Activated effector memory CD4-positive, alpha-beta T cell treated with Interleukin-2 at 50 U/mL for 16 hours (primary cell): ENCODE measurements at places on chromosomes 16 and 17.

GRCh38 chr17:19250421-19251173 lies 13.4 kb downstream of the EPN2 start:
- no peak for DNase-seq

- DNase-seq, result no peak
Measured at GRCh38 chr17:39674702-39675389, 6.6 kb downstream of the PNMT start.

DNA sequence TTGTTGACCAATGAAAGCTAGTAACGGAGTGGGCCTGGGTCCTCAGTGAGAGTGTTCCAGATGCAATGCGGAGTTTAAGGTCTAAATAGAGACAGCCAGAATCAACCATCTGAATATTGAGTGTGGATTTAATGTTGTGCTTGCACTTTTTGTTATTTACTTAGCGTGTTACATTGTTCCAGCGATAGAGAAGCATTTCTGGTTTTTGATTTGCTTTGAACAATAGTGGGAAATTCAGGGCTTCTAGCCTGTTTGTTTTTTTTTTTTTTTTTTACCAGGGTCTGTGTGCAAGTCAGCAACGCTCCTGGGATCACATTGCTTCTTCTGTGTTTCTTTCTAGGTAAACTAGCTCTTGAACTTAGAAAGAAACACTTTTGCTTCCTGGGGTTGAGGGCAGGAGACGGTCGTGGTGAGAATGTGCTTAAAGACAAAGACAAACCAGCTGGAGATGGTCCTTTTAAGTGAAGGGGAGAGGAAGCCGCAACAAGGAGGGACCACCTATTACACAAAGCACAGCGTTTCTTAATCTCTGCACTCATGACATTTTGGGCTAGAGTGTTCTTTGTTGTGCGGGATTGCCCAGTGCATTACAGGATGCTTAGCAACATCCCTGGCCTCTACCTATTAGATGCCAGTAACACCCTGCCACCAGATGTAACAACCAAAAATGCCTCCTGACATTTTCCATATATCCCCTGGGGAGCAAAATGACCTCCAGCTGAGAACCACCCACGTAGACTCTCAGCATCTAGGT lies 119.2 kb downstream of the MAP2K6 start:
- no peak for DNase-seq

GRCh38 chr17:16435925-16436886 lies 20.8 kb downstream of the TRPV2 start:
- no peak for DNase-seq

GRCh38 chr16:53142823-53143568 lies 88.2 kb downstream of the CHD9 start:
- no peak for DNase-seq

- DNase-seq, result no peak
Measured at GRCh38 chr16:57427824-57428223, 19.4 kb downstream of the CIAPIN1 start.

- DNase-seq, result no peak
Measured at GRCh38 chr17:41621916-41622315, 2.5 kb downstream of the KRT17 start.

DNA sequence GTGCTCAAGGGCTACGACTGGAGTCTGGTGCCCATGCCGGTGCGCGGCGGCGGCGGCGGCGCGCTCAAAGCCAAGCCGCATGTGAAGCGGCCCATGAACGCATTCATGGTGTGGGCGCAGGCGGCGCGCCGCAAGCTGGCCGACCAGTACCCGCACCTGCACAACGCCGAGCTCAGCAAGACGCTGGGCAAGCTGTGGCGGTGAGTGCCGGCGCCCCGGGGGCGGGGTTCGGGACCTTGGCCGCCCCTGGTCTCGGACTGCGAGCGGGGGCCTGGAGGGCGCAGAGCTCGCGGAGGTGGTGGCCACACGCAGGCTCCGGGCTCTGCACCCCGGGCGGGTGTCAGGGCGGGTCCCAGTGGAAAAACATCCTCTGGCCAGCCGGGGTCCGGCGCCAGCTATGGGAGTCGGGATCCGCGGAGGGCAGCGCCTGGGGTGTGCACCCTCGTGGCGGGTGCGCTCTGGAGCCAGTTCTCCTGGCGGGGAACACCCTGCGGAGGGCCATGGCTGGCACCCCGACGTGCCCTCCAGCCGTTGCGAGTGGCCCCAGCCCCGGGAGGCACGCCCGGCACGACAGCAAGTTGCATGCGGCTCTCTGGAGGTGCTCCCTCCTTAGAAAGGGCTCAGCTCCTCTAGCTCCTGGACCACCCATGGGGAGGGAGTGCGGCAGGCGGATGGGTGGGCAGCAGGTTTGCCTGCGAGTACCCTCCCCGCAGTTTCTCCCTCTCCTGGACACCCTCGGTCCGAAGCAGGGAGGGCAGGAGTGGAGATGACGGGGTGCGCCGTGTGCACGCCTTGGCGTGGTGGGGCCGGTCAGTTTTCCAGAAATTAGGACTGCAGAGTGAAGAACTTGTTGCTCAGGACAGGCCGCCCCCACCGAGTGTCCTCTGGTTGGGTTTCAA lies 824 bp downstream of the SOX8 start:
- no peak for DNase-seq

DNA sequence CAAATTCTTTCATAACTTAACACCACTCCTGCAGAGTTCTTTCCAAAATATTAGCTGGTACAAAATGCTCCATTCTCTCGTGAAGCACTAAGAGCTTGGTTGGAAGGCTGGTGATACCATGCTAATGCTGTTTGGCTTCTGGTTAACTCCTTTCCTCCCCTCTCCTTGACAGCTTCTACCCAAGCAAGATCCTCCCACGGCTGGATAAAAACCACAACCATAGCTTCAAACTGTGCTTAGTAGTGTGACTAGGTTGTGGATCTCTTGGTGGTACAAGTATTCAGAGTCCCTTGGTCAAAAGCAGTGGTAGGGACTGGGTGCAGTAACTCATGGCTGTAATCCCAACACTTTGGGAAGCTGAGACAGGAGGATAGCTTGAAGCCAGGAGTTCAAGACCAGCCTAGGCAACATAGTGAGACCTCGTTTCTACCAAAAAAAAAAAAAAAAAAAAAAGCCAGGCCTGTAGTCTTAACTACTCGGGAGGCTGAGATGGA lies 2.3 kb downstream of the PHAF1 start:
- DNase-seq, result no peak

DNA sequence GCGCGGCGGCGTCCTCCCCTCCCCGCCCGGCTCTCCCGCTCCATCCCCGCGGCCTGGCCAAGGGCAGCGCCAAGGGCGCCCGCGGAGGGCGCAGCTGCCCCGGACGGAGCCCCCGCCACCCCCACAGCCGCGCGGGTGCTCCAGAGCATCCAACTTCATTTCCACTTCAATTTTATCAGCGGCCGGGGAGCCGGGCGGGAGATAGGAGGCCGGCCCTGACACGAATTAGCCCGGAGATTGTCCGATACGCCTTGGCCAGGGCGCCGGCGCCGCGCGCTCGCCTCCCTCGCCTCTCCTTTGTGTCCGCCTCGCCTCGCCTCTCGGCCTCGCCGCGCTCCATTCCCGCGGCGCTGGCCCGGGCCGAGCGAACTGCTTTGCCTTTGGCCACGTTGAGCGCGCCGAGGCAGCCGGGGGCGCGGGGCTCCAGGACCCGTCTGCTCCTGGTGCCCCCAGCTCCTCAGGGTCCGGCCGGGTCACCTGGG lies 129.1 kb upstream of the LHX1 start:
- no peak for DNase-seq

DNA sequence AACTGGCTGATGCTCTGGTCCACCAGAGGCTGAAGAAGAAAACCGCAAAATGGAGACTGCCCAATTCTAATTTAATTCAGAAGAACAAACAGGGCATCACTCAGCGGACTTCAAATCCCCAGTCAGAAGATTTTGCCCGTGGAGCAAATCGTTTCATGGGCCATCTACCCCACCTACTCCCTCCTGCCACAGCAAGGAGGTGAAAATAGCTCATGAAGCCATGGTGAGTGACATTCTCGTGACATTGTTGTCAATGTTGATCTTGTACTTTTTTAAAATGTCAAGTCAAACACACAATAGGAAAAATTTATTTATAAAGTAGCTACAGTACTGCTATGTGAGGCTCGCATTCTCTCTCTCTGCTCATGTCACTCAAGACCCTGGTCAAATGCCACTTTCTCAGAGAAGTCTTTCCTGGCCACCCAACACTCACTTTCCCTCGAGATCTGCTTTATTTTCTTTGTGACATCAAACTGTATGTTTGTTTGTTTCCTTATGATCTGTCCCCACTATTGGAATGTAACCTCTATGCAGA lies 31.3 kb upstream of the SOX9 start:
- DNase-seq, result no peak

DNA sequence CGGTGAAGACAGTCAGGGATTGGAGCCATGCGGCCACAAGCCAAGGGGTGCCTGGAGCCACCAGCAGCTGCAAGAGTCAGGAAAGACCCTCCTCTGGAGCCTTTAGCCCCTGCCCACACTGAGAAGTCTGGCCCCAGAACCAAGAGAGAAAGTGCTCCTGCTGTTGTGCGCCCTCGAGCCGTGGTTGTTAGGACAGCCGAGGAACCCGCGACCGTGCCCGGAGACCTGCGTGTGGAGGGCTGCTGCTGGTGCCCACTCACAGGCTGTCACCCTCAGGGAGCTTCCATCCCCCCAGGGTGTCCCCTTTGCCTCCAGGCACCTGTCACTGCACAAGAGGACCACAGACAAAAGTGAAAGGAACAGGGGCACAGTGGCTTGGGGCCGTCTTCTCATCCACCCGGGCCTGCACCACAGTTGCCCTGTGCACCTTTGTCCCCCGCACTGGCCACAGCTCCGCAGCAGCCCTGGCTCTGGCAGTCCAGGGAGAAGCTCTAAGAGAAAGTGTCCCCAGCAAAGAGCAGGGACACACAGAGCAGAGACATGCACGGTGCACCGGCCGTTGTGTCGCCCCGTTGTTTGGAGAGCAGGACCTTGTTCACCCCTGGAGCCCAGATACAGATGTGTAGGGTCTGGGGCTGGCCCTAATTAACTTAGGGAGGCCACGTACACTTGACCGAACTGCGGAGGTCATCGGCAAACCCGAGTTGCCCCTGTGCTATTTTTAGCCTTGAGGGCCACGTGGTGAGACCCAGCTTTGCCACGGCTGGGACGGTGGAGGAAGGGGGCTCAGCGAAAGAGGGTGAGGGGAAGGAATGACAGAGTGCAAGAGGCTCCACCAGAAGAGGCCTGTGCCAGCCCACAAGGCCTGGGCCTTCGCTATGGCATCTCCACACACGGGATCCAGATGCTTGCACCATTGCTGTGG lies 329.2 kb downstream of the C16orf95 start:
- DNase-seq, result no peak

GRCh38 chr16:10968498-10968897 lies 24.1 kb downstream of the CLEC16A start:
- DNase-seq, result no peak

DNA sequence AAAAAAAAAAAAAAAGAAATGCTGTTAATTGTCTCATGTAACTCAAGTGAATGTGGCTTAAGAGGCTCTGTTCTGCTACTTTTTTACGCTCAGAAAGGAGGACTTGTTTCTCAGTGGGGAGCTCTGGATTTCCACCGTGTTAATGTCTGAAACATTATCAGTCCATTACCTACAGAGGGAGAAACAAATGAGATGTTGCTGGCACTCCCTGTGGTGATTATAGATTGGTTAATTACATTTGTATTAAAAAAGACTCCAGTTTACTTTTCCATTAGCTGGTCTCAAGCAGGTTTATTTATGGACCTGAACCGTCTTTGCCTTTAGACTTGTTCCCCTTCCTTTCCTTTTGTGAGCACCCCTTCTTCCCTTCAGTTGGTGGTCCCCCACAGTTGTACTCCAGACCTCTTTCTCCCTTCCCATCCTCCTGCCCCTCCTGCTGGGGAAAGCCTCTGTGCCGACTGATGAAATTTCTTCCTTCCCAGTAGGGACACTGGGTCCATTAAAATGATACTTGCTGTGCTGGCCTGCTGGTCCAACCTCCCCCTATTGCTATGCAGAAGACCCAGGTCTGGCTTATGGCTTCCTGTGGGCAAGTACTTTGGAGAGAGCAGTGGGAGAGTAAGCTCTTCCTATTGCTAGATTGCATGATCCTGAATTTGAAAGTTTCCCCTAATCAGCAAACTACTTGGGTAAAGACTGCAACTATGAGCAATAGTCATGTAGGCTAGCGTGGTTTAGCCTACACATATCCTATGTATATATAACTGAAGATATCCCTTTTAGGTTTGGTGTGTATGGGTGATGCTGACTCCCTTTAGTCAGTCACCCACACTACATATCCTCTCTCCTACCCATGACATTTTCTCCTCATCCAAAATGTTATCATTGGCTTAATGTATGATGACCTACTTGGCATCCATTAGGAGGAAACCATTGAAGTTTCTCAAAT lies 8.1 kb downstream of the CDC6 start:
- no peak for DNase-seq
